Naive thymus-derived CD4-positive, alpha-beta T cell (primary cell): ENCODE measurements at places on chromosomes 16 and 17.

DNA sequence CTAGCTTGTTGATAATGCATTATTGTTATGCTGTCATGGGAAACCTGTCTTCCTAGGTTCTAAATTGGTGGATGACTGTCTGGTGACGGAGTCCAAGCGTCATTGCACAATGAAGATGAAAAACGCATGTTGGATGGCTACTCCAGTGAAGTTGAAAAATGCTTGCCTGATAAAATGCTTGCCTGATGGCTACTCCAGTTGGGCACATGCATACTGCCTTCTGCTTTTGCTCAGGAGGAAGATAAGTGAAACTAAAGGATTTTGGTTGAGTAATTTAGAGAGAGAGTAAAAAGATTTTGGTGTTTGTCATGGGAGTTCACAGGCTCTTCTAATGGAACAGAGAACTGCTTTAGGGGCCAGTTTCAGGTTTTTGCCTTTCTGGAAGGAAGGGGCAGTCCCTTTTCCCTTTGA is 118.6 kb downstream of the PRKCA start:
- peaks cover 19% of the 10 kb centered on the region for H3K4me1 ChIP-seq
- H3K27me3 ChIP-seq = no peaks in the 10 kb centered on the region
- no peak overlapping the region for H3K27ac ChIP-seq
- no peak overlapping the region for H3K4me3 ChIP-seq

DNA sequence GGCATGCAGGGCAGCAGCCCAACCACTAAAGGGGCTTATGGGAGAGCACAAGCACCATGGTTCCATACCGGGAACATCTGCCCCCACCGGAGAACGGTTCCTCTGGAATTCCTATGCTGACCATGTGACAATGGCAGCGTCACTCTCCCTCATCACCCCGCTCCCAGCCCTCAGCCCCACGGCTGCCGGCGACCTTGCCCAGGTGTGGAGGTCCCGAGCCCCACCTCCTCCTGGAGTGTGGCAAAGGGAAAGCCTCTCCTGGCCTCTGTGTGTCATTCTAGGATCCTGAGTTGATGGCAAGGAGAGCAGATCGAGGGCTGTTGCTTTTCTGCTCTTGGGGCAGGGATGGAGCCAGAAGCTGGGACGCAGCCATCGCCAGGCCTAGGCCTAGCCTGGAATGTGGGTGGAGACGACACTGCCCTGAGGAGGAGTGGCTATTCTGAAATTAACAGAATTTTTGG is 17.8 kb upstream of the RNPS1 start:
- no peak overlapping the region for H3K27ac ChIP-seq
- H3K4me1 ChIP-seq = no peaks in the 10 kb centered on the region
- H3K36me3 ChIP-seq = no peaks in the 10 kb centered on the region
- no peak for DNase-seq

DNA sequence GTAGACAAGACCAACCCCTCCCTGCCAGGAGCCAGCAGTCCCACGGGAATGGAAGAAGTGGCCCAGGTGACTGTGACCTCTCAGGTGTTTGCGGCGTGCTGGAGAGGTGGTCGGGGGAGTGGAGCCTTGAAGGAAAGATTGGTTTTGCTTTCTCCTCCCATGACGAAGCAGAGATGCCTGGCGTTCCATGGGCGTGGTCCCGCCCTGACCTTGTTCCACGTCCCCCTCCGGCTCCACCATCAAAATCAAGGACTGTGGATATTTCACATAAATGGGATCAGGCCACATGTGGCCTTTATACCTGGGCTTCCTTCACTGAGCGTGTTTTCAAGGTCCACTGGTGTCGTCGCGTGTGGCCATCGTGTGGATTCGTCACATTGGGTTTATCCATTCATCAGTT is 270.6 kb upstream of the TNRC6C start:
- H3K27me3 ChIP-seq = no peaks in the 10 kb centered on the region
- no peak overlapping the region for H3K27ac ChIP-seq
- peaks cover 5% of the 10 kb centered on the region for H3K4me1 ChIP-seq
- H3K4me3 ChIP-seq = no peak overlapping the region
- no peaks in the 10 kb centered on the region for H3K36me3 ChIP-seq

GRCh38 chr16:70466805-70467076 is 12.3 kb downstream of the FCSK start:
- no peaks in the 10 kb centered on the region for H3K4me1 ChIP-seq
- H3K27me3 ChIP-seq = no peaks in the 10 kb centered on the region
- no peak overlapping the region for H3K4me3 ChIP-seq
- H3K36me3 ChIP-seq = peaks cover 48% of the 10 kb centered on the region
- H3K27ac ChIP-seq = no peak overlapping the region

GRCh38 chr16:28544998-28545397 is 6.2 kb upstream of the NUPR1 start:
- H3K27me3 ChIP-seq = no peaks in the 10 kb centered on the region
- DNase-seq = no peak
- no peak overlapping the region for H3K27ac ChIP-seq
- no peak overlapping the region for H3K4me3 ChIP-seq
- H3K36me3 ChIP-seq = no peaks in the 10 kb centered on the region

DNA sequence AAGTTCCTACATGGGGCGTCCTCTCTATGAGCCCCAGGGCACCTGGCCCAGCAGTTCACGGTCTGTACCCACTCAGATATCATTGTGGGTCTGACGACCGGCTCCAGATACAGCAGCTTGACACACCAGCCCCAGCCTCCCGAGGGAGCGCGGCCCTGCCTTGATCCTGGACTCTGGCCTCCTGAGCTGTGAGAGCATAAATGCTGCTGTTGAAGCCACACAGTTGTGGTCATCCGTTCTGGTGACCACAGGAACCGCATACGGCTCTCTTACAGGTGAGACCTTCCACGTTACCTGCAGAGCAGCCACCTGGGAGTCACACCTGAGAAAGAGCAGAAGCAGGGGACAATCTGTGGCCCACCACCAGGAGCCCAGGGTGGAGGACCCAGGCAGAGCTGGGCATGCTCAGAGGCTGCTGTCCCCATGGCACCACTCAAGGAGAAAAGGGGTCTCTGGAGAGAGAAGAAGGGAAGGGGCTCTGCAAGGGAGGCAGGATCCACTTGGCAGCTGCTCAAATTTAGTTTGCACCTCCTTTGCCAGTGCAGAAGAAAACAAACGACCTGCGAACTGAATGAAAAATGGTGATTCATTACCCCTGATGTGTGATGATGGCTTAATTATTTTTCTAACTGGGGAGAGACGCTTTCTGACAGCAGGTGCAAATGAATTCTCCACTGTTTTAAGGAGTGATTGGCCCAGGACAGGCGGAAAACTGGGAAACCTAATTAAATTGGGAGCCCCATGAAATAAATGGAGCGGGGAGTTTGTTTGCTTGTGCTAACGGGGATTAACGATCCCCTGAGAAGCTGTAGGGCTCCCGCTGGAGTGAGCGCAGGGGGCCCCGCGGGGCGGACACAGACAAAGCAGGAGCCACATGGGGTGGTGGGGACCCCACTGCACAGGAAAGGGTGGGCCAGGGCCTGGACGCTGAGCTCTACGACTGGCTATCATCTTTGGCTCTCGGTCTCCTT is 208.9 kb downstream of the RBFOX3 start:
- no peak overlapping the region for H3K27ac ChIP-seq
- H3K4me1 ChIP-seq = peaks cover 5% of the 10 kb centered on the region
- H3K27me3 ChIP-seq = no peaks in the 10 kb centered on the region
- H3K36me3 ChIP-seq = no peaks in the 10 kb centered on the region
- H3K4me3 ChIP-seq = no peak overlapping the region

GRCh38 chr17:40915721-40916256 is 21.7 kb downstream of the KRT23 start:
- H3K27ac ChIP-seq = no peak overlapping the region
- no peak overlapping the region for H3K4me3 ChIP-seq
- peaks cover 3% of the 10 kb centered on the region for H3K4me1 ChIP-seq
- H3K27me3 ChIP-seq = no peaks in the 10 kb centered on the region
- DNase-seq = no peak

DNA sequence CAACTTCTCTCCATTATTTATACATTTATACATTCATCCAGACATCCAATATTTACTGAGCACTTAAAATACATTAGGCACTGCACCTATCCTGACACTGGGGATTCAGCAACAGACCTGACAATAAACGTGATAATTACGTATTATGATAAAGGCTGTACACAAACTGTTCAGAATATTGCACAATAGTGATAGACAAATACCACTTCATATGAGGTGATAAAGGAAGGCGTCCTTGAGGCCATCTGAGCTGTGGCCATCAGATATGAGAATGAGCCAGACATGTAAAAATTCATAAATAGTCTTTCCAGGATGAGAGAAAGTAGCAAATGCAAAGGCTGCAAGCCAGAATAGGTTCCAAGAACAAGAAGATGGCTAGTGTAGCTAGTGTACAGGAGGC is 8.6 kb downstream of the USP32 start:
- no peak overlapping the region for H3K27ac ChIP-seq
- DNase-seq = no peak
- no peak overlapping the region for H3K4me3 ChIP-seq
- H3K4me1 ChIP-seq = no peaks in the 10 kb centered on the region

DNA sequence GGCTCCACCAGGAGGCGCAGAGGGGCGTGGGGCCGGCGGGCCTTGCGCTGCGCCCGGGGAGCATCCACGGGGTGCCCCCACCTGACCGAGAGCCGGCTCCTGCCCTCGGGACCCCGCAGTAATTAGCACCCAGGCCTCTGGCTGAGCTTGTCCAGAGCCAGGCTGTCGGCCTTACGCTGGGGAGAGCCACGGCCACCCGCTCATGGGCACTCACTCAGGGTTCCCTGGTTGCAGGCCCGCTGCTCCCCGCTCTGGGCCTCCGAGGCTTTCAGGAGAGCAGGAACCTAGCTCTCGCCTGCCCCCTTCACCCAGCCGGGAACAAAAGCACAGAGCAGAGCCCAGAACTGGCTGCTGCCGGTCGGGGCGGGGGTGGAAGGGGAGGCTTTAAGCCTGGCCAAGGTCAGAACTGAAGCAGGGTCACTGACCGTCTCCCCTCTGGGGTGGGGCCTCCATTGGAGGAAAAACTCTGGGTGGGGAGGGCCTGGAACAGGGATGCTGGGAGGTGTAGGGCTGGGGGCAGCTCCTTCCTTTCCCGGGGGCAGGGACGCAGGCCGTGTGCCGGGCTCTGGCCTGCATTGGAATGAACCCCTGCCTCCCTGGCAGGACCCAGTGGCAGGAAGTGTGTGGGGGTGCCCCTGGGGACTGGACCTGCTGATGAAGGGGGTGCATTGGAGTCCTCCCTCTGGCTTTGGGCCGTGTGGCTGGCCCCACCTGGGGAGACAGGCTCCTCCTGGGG is 12.3 kb downstream of the GLIS2 start:
- no peaks in the 10 kb centered on the region for H3K27me3 ChIP-seq
- peak overlapping the region; percentile 29 for H3K27ac ChIP-seq
- no peaks in the 10 kb centered on the region for H3K36me3 ChIP-seq
- H3K4me1 ChIP-seq = no peaks in the 10 kb centered on the region

GRCh38 chr17:81635431-81635830 is 1.5 kb downstream of the NPLOC4 start:
- DNase-seq = no peak
- H3K4me3 ChIP-seq = no peak overlapping the region
- H3K27ac ChIP-seq = no peak overlapping the region
- peaks cover 10% of the 10 kb centered on the region for H3K4me1 ChIP-seq
- H3K36me3 ChIP-seq = no peaks in the 10 kb centered on the region
- H3K27me3 ChIP-seq = no peaks in the 10 kb centered on the region

- H3K4me1 ChIP-seq = peaks cover 49% of the 10 kb centered on the region
- H3K27ac ChIP-seq = peak overlapping the region; percentile 81
- H3K4me3 ChIP-seq = peak overlapping the region; percentile 73
- H3K27me3 ChIP-seq = no peaks in the 10 kb centered on the region
Measured at GRCh38 chr16:84648595-84649510, 542 bp downstream of the KLHL36 start.

DNA sequence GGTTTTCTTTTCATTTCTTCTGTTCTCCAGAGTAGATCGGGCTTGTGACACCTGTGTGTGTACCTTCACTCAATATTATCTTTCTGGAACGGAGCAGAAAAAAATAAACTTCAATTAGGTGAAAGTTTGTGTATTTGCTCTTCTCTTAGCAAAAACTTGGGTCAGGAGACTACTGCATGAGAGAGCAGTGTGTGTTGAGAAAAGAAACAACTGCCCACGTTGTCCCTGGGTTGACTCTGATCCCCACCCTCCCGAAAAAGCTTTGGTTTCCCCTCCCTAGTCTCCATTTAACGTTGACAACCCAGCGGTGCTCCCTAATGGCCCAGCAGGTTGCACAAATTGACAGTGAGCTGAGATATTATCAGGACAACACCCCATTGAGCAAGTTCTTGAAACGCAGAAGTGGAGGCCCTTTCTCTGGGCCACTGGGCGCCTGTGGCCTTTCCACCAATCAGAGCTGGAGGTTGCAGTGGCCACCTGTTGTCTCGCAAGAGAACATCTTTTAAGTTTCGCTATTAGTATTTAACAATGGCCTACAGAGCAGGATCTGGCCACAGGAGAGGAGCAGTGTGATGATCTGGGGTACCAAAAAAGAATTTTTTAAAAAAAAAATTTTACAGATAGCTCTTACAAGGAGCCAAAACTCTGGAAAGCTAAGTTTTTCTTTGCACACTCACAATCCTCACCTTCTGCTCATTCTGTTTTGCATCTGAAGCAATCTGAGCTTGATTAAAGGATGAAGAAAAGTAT is 1.5 kb upstream of the TOX3 start:
- H3K4me1 ChIP-seq = no peaks in the 10 kb centered on the region
- no peak overlapping the region for H3K27ac ChIP-seq
- DNase-seq = no peak
- H3K4me3 ChIP-seq = no peak overlapping the region

GRCh38 chr17:79062691-79063090 is 11.9 kb upstream of the ENGASE start:
- no peak overlapping the region for H3K4me3 ChIP-seq
- H3K27me3 ChIP-seq = no peaks in the 10 kb centered on the region
- DNase-seq = no peak
- no peaks in the 10 kb centered on the region for H3K4me1 ChIP-seq

DNA sequence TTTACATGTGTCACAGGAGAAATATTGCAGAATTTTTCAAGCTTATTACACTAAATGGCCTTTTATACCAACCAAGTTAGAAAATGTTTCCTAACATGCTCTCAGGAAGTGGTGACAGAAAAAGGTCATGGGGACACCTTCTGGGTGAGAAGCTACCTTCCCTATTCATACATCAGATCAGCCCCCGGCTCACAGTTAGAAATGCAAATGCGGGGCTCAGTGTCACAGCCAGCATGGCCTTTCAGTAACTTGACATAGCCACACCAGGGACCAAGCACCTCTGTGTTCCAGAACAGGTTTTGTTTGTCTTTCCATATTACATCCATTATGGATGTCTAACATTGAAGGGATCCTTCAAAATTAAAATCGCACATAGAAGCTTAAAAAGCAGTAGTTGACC is 59.5 kb downstream of the CHD9NB start:
- H3K27ac ChIP-seq = no peak overlapping the region
- no peaks in the 10 kb centered on the region for H3K27me3 ChIP-seq
- H3K4me1 ChIP-seq = no peaks in the 10 kb centered on the region
